ENCODE measurements at places on chromosomes 16 and 17.

DNA sequence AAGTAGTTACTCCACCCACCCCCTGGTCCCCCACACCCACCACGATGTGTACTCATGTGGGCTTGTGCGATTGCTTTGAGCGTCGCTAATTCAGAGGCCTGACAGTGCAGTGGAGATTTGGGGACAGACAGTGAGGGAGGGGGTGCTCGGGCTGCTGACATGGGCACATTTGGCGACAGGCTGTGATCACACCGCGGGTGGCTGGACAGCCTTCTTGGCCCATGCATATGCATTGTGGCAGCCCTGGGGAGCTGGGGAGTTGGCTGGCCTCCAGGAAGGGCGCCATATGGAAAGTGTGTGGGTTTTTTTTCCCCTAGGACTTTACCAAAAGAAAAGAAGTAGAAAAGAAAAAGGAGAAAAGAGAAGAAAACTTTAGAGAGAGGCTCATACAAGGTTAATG, 275.5 kb upstream of the N4BP1 start:
- no peak for DNase-seq

DNA sequence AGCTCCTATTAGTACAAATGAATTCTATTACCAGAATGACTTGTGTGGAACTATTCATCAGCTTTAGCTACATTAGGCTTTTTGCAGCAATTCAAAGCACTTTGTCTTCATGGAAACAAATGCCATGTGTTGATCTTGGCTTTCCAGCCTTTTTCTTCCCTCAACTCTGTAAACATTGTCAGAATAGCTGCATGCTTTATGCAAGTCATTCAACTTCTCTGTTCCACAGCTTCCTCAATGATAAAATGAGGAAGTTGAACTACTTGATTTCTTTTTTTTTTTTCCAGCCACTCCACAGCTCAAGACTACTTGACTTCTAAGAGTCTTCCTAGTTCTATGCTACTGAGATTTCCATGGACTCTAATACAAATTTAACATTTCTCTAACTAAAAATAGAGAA, 41.1 kb downstream of the KIAA0753 start:
- DNase-seq: peak; percentile 30

DNA sequence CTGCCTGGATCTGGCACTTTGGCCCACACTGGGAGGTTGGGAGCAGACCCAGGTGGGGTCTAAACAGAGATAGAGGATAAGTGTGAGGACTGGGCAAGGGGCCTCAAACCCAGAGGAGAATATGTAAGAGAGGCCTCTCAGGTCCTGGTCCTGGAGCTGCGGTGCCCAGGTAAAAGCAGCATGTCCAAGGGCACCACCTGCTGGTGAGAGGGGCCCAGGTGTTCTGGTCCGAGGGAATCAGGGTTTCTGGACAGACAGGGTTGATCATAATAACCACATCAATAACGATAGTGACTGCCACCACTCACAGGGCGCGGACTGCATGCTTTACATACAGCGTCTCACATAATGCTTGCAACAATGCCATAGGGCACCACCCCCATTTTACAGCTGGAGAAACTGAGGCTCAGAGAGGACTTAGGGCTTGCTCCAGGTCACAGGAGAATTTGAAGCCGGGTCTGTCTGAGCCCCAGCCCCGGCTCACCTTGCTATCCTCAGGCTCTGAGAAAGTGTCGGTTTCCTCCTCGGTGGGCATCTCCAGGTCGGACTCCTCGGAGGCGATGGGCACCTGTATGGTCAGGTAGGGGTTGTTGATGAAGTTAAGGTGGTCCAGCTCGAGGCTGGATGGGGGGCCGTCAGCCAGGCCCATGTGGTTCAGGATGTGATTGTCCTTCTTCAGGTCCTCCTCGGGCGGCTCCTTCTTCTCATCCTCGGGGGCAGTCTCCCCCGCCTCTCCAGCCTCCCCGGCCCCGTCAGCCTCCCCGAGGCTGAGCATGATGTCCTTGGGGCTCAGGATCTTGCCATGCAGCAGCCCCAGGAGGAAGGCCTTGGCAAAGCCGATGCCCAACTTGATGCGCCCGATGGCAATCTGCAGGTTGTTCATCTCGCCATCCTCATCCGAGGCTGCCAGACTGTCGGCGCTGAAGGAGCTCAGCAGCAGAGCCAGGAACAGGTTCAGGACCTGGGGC, 19.1 kb upstream of the CD79B start:
- no peak for DNase-seq

- DNase-seq: no peak
These were observed 113.4 kb downstream of the ENGASE start for GRCh38 chr17:79188048-79188447.

DNA sequence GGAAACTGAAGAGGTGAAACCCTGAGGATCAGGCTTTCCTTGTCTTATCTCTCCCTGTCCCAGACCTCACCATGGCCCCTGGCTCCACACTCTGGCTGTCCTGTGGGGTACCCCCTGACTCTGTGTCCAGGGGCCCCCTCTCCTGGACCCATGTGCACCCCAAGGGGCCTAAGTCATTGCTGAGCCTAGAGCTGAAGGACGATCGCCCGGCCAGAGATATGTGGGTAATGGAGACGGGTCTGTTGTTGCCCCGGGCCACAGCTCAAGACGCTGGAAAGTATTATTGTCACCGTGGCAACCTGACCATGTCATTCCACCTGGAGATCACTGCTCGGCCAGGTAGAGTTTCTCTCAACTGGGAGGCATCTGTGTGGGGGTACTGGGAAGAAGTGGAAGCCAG, 1.4 kb downstream of the CD19 start:
- no peak for DNase-seq

DNA sequence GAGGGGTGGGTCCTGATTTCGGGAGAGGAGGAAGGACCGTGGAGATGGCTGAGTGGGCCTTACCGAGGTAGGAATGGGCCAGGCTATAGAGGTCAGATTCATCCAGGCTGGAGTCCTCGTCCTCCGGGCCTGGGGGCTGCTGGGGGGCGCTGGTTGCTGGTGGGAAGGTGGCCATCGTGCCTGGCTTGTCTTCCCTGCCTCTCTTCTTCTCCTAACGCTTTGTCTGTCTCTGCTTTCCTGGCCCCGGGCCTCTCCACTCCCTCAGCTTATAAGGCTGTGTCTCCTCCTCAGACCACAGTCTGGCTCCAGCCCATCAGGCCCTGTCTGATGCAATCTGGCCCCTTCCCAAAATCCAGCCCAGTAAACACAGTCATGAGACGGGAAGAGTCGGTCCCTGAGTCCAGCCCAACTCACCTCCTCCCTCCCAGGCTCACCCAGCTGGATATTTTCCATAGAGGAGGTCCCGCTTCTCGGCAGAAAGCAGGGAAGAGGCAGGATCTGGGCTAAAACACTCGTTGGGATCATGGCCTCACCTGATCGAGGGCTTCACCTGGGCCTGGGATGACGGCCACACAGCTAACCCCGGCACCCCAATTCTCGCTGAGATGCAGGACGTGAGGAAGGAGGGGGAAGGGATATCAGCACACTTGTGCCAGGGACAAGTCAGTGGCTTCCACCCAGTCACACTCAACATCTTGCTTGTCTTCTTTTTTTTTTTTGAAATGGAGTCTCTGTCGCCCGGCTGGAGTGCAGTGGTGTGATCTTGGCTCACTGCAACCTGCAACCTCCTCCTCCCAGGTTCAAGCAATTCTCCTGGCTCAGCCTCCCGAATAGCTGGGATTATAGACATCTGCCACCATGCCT, at the start of gene NUPR1:
Gene NUPR1, minus strand, starts transcription at position 242 of the 864 bp plus-strand sequence. Its CDS starts 67 bp downstream, at position 175.
- peak; percentile 99 for DNase-seq

- peak; percentile 87 for DNase-seq
These were observed 2.7 kb downstream of the C1QTNF1 start for GRCh38 chr17:79026376-79027273.

DNA sequence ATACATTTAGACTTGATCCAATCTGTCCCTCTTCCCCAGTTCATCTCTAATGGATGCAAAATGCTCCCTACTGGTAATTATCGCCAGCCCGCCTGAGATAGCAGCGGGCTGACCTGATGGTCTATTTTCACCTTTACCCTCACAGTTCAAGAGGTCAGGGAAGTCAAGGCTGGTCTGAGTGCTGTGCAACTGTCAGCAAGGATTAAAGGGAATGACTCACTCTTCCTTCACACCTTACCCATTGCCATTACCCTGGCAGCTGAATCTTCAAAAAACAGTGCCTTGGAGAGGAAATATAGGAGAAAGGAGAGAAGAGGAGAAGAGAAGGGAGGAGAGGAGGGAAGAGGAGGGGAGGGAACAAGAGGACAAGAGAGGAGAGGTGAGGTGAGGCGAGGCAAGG, 36.3 kb downstream of the GRB7 start:
- DNase-seq: no peak

DNA sequence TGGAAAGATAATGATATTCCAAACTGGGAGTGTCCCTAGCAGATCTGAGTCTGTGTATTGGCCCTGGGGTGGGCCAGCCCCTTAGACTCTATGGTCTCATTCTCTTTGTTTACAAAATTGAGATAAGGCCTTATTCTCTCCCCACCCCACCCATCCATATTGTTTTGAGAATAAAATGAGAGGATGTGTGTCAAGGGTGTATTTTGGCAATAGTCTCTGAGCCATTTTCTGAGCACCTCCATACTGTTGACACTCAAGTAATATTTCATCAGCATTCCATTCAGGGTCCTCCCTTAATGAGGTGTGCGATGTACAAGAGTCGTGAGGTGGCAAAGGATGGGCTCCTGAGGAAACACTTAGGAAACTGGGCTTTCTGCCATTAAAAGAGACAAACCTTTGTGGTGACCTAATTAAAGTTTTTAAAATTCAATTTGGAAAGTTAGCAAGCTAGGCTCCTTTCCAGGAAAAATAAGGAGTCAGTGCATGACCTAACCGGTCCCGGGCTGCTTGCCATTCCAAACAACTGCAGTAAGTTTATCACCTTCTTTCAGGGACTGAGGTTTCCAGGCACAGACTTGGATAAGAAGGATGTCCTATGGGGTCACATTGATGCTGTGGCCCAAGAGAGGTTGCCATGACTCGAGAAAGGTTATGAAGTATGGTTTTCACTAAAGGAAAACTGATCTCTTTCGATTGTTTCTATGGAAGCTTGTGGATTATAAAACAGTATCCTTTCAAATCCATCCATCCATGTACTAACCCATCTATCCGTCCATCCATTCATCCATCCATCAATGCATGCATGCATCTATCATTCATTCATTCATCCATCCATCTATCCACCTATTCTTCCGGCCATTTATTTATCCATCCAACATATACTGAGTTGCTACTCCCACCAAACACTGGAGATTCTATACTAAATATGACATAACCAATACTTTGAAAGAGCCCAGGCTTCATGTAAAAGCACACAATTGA, 443.3 kb downstream of the UTP18 start:
- DNase-seq: peak; percentile 7

GRCh38 chr16:3938843-3939624, 58.5 kb upstream of the CREBBP start:
- DNase-seq: peak; percentile 96

GRCh38 chr16:3965306-3965705, 84.8 kb upstream of the CREBBP start:
- DNase-seq: no peak

- peak; percentile 45 for DNase-seq
These were observed 482.6 kb downstream of the NPIPA7 start for GRCh38 chr16:16861546-16861945.

GRCh38 chr17:76213491-76213890, 26.8 kb downstream of the RNF157 start:
- DNase-seq: no peak

- no peak for DNase-seq
These were observed 97.1 kb upstream of the NOL11 start for GRCh38 chr17:67620636-67621035.

DNA sequence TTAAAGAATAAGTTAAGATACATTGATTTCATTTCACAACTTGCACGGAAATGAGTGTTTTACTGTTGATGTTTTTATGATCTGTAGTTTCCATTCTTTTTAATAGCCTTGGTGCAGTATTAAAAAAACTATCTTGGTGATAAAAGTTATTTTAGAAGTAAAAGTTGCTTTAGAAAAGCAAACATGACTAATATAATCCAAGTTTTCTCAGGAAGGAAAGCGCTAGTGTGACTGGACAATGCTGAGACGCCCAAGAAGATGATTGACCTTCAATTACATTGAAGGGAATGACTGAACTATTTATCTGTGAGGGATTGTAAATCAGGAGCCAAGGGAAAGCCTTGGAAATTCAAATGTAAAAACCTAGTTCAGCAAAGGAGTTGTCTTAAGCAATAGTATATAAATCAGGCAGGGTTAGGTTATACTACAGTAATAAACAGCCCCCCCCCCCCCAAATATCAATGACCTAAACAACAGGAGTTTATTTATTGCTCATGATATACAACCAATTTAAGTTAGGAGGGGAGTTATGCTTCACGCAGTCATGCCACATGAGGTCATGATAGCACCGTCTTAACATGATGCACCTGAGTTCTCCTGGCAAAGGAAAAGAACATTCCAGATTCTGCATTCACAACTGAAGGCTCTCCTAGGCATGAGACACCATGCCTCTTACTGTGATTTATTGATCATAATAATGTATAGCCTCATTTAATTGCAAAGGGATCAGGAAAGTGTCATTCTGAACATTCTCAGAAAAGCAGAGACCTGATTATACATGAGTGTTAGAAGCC, 443.8 kb downstream of the CDH13 start:
- peak; percentile 60 for DNase-seq

- DNase-seq: no peak
These were observed 20.3 kb downstream of the SMG6 start for GRCh38 chr17:2283302-2283701.

- no peak for DNase-seq
These were observed 218.5 kb upstream of the RPL38 start for GRCh38 chr17:73984941-73985340.

- DNase-seq: no peak
These were observed 2.9 kb downstream of the SLC47A2 start for GRCh38 chr17:19713462-19713861.

DNA sequence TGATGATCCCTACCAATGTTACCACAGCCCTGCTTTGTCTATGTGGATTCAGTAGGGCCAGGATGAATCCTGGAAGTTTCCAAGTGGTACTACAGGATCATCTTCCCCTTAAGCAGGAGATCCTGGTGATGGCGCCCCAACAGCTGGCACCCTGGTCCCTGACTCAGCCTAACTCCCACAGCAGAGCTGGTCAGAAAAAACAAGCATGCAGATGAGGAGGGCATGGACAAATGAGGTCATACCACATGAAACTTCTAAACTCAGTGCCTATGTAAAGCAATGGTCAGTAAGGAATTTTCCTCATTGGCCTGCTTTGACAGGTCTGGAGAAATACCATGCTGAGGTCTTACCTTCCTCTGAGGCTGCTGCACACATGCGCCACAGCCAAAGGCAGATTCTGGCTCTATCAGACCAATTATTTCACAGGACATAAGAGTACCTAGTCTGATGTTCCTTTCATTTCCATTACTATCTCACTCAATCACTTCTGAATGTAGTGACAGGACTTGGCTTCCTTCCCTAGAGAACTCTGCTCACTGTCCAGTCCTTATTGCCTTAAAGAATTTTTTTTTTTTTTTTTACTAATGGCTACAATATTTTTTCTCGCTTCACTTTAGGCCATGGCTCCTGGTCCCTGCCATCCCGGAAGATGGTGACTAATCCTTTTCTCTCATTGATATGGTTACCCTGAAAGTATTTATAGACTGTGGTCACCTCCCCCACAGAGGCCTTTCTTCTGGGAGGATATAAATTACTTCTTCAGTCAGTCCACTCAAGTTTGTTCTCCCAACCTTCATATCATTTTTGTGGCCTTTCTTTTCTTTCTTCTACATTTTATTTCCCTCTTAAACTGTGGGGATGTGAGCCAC, 525.2 kb upstream of the PSMD7 start:
- DNase-seq: peak; percentile 64

GRCh38 chr17:34672176-34672785, 92.9 kb downstream of the TMEM132E start:
- no peak for DNase-seq

All from EH (cell line).